ENCODE measurements at places on chromosomes 12 and 14.

DNA sequence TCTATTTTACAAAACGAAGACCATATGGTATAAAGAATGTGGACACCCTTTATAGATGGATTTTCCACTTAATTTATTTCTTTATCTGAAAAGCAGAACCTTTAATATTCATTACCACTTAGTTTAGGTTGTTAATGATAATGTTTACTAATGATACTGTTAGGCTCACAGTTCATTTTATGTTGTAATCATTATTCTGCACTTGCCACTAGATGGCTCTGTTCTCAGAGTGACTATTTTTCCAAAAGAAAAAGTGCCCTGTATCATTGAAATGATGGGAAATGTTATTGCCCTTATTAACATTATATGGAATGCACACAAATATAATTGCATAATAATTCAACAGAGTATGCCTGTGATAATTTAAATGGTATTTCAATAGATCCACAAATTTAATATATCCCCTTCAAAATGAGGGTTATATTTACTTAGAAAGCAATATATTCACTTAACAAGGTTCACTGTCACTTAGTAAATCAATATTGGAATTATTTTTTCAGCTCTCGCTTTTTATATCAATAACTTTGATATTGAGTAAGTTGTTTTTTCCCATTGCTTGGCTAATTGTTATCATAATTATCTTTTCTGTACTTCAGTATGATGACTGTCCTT is 95.7 kb downstream of the PDE3A start:
- DNase-seq = peak; percentile 40

GRCh38 chr14:69036757-69037506 is 57.8 kb upstream of the ACTN1 start:
- DNase-seq = peak; percentile 37

DNA sequence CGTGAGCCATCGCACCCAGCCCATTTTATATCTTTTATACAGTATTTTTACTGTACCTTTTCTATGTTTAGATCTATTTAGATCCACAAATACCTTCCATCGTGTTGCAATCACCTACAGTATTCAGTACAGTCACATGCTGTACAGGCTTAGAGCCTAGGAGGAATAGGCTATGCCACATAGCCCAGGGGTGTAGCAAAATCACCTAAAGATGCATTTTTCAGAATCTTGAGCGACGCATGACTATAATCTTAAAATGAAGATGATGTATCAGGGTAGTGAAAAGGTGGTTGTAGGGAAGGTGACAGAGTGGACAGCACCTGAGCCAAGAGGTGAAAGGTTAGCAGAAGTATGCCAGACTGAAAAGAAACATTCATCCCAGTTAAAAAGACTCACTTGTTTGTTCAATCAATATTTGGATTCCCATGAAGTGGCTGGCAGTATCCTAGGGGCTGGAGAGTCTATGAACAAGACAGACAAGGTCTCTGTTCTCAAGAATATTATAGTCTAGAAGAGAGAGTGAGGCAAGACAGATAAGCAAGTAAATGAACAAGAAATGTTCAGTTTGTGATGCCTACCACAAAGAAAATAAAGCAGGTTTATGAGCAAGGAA is 3.6 kb downstream of the SPRING1 start:
- no peak for DNase-seq

DNA sequence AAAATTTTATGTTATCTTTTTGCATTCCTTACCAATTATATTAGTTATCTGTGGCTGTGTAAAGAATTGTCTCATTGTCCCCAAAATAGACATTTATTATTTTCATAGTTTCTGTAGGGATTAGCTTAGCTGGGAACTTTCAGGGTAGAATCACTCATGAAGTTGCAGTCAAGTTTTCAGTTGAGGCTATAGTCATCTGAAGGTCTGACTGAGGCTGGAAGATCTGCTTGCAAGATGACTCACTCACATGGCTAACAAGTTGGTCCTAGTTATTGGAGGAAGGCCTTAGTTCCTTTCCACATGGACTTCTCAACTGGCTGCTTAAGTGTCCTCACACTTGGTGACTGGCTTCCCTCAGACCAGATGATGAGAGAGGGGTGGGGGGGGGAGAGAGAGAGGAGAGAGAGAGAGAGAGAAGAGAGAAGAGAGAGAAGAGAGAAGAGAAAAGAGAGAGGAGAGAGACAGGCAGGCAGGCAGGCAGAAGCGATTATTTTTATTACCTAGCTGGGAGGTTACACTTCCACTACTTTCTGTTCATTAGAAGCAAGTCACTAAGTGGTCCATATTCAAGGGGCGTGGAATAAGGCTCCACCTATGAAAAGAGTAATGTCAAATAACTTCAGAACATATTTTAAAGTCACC is 6.4 kb downstream of the AP5M1 start:
- peak; percentile 18 for DNase-seq

DNA sequence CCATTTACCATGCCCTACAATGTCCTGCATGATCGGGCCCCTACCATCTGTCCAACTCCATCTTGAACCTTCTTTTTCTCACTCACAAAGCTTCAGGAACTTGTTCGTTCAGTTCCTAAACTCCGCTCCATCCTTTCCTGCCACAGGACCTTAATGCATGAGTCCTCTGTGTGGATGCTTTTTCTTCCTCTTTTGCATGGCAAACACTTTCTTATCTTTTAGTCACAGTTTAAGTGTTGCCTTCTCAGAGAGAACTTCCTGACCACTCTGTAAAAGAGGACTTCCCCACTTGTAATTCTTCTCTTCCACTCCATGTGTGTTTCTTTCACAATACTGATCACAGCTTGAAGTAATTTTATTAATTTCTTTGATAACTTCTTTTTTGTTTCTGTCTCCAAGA is 54.4 kb upstream of the ETV6 start:
- DNase-seq = no peak

- DNase-seq = no peak
Measured at GRCh38 chr12:40834321-40834720, 142.1 kb downstream of the CNTN1 start.

DNA sequence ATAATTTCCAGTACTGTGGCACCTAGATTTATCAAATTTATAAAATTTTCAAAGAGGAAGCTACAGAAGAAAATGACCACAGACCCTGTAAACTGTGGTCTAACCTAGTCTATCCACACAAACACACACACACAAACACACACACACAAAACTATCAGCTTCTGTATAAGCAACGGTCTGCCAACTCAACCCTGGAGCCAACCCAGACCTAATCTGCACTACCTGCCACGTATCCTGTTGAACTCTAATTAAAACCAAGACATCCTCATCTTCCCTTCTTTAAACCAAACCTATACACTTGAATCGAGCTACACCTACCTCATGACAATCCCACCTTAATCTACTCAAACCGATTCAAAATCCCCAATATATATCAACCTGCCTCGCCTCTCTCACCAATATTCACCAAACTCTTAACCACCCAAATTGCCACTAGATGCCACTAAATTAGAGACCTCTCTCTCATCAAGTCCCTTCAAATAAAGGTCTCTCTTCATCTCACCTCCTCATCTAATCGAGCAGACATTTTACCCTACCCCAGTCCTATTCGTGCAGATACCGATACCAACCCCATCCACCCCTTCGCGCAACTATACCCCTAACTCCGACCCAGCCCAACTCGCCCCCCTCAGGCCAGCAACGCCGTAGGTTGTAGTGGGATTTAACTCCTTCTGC is 808 bp downstream of the ACIN1 start:
- DNase-seq = no peak

DNA sequence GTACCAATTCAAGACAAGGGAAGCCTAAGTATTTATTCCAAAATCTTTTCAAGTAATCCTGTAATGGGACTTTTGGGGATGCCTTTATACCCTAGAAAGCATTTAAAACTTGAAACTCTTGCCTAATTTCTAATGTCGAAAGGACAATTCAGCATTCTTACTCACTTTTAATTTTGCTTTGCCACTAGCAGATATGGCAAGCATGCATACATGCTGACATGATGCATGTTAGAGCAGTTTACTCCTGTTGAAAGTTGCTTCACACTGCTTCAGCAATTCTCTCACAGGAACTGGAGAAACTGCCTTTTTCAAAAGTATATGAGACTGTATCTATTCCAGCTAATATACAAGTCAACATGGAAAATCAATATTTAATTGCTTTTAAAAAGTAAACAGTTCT is 79.9 kb downstream of the TAOK3 start:
- no peak for DNase-seq

GRCh38 chr12:1916371-1917171 is 1.9 kb downstream of the CACNA2D4 start:
- no peak for DNase-seq

DNA sequence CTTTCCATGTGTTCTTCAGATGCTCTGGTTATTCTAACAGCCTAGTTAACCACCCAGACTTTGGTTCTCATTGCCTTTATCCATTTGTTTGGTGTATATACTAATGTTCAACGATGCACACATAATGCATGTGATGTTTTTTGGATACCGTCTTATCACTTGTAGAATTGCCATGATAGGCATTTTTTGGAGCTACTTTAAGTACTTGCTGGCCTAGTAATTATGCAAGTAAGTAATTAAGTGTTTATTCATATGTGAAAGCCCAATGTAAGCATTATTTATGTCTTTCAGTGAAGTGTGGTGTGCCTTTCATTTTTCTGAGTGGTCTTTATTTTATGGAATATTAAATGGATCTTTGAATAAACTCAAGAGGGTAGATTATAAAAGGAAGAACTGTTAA is 14.2 kb downstream of the RAP1B start:
- DNase-seq = no peak

DNA sequence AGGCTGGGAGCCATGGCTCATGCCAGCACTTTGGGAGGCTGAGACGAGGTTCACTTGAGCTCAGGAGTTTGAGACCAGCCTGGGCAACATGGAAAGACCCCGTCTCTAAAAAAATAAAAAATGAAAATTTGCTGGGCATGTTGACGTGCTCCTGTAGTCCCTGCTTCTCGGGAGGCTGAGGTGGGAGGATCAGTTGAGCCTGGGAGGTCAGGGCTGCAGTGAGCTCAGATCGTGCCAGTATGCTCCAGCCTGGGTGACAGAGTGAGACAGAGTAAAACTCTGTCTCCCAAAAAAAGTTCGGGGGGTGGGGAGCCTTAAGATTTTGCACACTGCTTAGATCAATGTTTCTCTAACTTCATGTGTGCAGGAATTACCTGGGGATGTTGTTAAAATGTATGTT is 30.9 kb downstream of the ATP2A2 start:
- DNase-seq = no peak

GRCh38 chr14:104700225-104700651 is 10.8 kb downstream of the INF2 start:
- no peak for DNase-seq

- no peak for DNase-seq
Measured at GRCh38 chr12:70031046-70031445, 206.0 kb downstream of the MYRFL start.

DNA sequence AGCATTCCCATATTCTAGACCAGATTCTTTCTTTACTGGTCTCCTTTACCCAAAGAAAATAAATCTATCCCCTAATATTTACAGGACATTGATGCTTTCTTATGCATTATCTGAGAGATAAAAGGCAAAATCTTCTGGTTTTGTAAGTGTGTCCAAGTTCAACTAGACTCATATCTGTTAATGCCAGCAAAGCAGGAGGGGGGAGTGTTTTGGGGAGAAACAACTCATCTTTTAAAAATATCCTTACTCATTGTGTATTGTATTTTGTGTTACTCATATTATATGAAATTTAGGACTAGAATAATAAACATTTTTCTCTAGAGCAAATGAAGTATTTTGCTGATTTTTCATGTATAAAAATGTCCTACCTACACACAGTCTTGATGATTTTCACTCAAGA is 54.8 kb downstream of the SAMD4A start:
- DNase-seq = peak; percentile 58

- no peak for DNase-seq
Measured at GRCh38 chr14:99129211-99129696, 142.7 kb downstream of the BCL11B start.

- no peak for DNase-seq
Measured at GRCh38 chr12:15151161-15152091, 69.8 kb downstream of the RERG start.

GRCh38 chr14:101200008-101200649 is 296.6 kb upstream of the RTL1 start:
- no peak for DNase-seq

GRCh38 chr12:29547864-29548263 is 50.4 kb upstream of the OVCH1 start:
- DNase-seq = no peak

- no peak for DNase-seq
Measured at GRCh38 chr12:107511292-107511691, 174.3 kb upstream of the PWP1 start.

DNA sequence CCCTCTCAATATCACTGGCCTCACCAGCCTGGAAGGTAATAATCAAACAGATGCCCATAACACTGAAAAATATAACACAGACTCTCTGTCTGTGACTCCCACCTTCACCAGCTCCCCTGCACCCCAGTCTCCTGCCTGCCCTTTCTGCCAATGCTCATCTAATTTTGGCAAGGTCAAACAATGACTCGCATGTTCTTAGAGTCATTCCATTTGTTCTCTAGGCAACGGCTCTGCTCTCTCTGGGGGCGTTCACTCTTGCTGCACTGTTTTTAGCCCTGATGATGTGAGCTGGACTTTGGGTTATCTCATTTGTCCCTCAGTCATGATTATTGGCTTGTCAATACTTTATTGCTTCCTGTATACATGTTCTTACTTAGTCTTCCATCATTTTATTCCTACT is 691.8 kb downstream of the FLRT2 start:
- no peak for DNase-seq

DNA sequence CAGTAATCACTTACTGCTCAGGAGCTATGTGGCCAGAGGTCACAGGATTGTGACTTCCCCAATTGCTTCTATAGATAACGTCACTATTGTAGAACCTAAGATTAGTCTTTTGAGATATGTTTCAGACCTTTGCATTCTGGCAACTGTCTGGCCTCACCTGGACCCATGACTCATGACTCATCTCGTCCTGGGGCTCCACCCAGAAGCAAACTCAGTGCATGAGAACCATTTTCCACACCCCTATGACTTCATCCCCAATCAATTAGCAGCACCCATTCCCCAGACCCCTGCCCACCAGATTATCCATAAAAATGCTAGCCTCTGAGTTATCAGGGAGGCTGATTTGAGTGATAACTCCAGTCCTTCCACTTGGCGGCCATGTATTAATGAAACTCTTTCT is 186.9 kb downstream of the EMP1 start:
- DNase-seq = no peak

- peak; percentile 13 for DNase-seq
Measured at GRCh38 chr12:88181881-88182280, 39.8 kb downstream of the TMTC3 start.

- DNase-seq = no peak
Measured at GRCh38 chr12:127150028-127150427, 1116.9 kb upstream of the TMEM132C start.

DNA sequence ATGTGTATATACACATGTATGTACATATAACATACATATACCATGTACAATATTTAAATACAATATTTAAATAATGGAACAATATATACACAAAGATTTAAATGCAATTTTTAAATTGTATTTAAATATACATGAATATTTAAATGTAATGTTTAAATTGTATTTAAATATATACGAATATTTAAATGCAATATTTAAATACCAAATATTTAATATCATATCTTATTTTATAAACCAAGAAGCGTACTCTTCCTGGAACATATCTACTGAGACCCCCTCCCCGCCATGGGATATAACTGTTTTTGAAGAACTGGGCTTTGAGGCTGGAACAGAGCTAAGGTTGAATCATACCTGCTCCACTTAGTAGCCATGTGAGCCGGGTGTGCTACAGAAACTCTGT is 29.8 kb upstream of the RIMBP2 start:
- no peak for DNase-seq

- DNase-seq = no peak
Measured at GRCh38 chr14:104113631-104114420, 24.6 kb upstream of the KIF26A start.

All from EH (cell line).